Lower lobe of right lung (tissue), 2 donors: ENCODE measurements at places on chromosomes 4 and X. TPM values are rescaled to one million over a fixed set of nuclear protein-coding genes. Genes with fewer than 3 reads are reported as not detected.

- H3K4me1 ChIP-seq, result no peaks in the 10 kb centered on the region
- DNase-seq, result no peak
- H3K36me3 ChIP-seq, result no peaks in the 10 kb centered on the region
- H3K4me3 ChIP-seq, result no peak overlapping the region
- H3K27ac ChIP-seq, result no peak overlapping the region
These were observed 42.8 kb downstream of the BRWD3 start for GRCh38 chrX:80766916-80767315.

DNA sequence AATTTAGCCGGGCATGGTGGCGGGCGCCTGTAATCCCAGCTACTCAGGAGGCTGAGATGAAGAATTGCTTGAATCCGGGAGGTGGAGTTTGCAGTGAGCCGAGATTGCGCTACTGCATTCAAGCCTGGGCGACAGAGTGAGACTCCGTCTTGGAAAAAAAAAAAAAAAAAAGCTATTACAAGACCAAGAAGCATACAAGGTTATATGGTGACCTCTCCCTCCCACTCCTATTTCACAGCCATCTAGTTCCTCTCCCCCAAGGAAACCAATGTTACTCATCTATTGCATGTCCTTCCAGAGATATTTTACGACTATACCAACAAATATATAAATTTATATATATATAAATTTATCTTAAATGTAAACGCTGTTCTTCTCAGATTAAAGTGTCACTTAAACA lies 3.2 kb downstream of the SLC9A7 start:
- DNase-seq, result no peak
- no peak overlapping the region for H3K4me3 ChIP-seq
- no peaks in the 10 kb centered on the region for H3K27me3 ChIP-seq
- no peaks in the 10 kb centered on the region for H3K4me1 ChIP-seq
- H3K27ac ChIP-seq, result no peak overlapping the region

DNA sequence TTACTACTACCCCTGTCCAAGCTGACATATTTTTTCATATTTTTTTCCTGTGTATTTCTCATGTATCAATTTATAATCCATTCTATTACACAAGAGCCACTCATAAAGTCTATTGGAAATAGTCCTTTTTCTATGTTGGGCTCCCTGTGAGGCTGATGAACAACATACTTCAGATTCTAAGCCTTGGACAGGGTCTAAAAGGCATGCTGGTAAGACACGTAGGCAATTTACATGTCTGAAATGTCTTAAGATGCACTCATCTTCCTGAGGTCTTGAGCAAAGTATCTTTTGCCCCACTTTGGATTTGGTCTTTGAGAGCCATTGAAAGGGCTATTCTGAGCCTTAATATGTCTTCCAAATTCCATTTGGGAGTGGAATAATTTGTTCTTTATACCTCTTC lies 31.8 kb downstream of the OCIAD1 start:
- peaks cover 30% of the 10 kb centered on the region for H3K36me3 ChIP-seq
- no peaks in the 10 kb centered on the region for H3K4me1 ChIP-seq
- no peak for DNase-seq
- H3K27me3 ChIP-seq, result no peaks in the 10 kb centered on the region

GRCh38 chrX:26138274-26138673 lies at the start of gene MAGEB18:
Gene MAGEB18, plus strand, starts transcription at chrX:26138343. Its CDS starts 643 bp downstream, at chrX:26138986.
- DNase-seq, result no peak
- no peaks in the 10 kb centered on the region for H3K4me1 ChIP-seq
- no peaks in the 10 kb centered on the region for H3K27me3 ChIP-seq
- no peak within 1 kb of the TSS for H3K27ac ChIP-seq
- no peaks in the 10 kb centered on the region for H3K36me3 ChIP-seq

GRCh38 chr4:161252520-161253141 lies 911.2 kb downstream of the FSTL5 start:
- no peaks in the 10 kb centered on the region for H3K27me3 ChIP-seq
- H3K4me3 ChIP-seq, result no peak overlapping the region
- no peak for DNase-seq
- no peak overlapping the region for H3K27ac ChIP-seq
- H3K36me3 ChIP-seq, result no peaks in the 10 kb centered on the region

DNA sequence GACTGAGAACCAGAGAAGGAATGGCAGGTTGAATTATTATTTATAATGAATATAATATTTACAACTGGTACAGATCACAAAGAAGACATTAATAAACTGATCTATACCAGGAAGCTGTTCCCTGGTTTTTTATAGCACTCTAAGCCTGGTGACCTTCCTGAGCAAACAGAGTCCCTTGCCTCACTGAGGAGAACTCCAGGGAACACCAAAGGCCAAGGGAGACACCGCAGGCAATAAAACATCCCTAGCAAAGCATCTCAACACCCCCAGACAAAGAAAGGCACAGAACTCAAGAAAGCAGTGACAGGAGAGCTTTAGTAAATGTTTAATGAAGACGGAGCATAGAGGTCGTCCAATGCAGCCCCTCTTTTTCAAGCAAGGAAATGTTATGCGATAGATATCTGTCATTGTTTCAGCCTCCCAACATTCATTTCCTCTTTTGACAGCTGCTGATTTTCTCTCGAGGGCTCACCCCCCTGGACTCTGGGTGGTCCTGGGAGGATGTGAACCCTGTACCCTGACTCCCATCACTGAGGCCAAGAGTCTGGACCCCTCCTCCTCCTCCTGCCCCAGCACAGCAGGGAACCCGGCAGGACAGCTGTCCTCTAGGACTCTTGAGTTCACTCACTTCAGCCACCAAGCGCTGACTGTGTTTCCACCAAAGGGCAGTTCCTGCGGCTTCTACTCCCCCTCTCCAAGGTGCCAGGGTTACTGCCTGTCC lies 342.5 kb upstream of the GATB start:
- DNase-seq, result no peak
- H3K4me3 ChIP-seq, result no peak overlapping the region
- no peaks in the 10 kb centered on the region for H3K36me3 ChIP-seq
- no peak overlapping the region for H3K27ac ChIP-seq
- H3K27me3 ChIP-seq, result no peaks in the 10 kb centered on the region
- H3K4me1 ChIP-seq, result peaks cover 10% of the 10 kb centered on the region

DNA sequence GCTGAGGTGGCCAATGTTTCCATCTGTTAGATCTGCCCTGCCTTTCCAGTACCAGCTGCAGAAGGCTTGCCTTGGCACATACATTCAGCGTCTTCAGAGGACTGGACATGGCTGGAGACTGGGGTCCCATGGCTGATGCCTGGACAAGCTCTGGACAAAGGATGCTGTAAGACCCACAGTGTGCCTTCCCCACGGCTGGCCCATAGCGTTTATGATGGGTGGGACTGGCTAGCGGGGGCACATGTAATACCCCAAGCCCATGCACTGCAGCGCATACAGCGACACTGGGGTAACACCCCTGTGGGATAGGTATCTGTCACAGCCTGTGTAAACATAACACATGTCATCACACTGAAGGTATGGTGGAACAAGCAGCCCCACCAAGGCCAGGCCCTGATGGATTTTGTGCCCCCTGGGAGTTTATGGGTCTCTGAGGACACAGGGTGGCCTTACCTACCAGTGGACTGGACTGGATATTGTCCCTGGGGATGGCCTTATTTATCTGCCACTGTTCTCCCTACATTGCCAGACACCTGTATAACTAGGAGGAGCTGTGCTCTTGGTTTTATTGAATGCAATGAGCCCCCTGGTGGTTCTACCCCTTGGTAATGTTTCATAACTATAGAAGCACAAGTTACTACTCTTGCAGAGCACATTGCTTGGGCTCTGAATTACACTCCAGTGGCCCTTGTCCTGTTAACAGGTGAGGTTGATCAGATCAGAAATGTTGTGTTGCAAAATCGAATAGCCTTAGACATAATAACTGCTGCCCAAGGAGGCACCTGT lies 34.3 kb upstream of the TACR3 start:
- no peak overlapping the region for H3K27ac ChIP-seq
- H3K27me3 ChIP-seq, result no peaks in the 10 kb centered on the region
- H3K36me3 ChIP-seq, result no peaks in the 10 kb centered on the region
- DNase-seq, result no peak

DNA sequence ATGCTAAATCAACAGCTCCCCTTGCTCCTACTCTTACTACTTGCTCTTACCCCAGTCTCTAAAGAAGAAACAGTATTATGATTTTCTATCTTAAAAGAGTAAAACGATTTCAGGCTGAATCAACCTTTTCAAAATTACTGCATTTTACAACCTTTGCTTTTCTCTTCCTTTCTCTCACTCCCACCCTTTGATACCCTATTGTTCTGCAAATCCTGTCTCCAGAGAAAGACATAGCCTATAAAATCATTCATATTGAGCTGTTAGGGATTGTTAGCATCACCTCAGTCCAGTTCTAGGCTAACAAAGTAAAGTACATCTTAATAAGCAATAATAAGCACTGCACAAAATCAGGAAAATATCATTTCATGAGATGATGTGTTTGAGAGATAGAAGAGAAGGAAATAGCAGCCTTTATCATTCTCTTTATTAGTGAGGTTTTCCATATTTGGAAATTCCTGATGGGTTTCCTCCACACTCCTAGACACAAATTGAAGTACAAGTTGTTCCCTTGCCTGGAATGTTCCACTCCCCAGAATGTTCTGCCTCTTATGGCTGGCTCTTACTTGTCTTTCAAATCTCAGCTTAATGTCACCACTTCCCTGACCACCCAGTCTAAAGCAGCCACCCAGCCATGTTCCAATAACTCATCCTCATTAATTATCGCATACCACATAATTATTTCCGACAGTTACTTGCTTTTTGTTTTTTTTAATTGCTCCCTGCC lies 219.7 kb downstream of the PALLD start:
- peaks cover 23% of the 10 kb centered on the region for H3K4me1 ChIP-seq
- DNase-seq, result no peak
- no peaks in the 10 kb centered on the region for H3K27me3 ChIP-seq
- no peaks in the 10 kb centered on the region for H3K36me3 ChIP-seq
- no peak overlapping the region for H3K4me3 ChIP-seq

- no peaks in the 10 kb centered on the region for H3K36me3 ChIP-seq
- H3K27me3 ChIP-seq, result no peaks in the 10 kb centered on the region
- no peak overlapping the region for H3K27ac ChIP-seq
- no peak for DNase-seq
- peaks cover 31% of the 10 kb centered on the region for H3K4me1 ChIP-seq
- no peak overlapping the region for H3K4me3 ChIP-seq
These were observed 30.7 kb downstream of the TSC22D3 start for GRCh38 chrX:107744868-107745267.

DNA sequence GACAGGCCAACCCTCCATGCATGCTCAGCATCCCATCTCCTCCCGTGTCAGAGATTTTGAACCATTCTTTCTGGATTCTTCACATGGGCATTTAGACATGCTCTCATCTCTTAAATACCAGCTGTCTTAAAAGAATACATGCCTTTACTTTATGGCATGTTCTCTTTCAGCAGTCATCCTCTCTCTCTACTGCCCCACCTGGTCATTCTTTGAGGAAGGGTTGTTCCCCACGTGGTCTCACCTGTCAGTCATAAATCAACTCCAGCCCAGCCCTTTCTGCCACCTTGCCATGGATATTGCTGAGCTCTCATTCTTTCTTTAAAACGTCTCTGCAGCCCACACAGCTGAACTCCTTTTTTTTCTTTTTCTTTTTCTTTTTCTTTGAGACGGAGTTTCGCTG lies 111.3 kb downstream of the ARHGAP10 start:
- no peak overlapping the region for H3K4me3 ChIP-seq
- no peaks in the 10 kb centered on the region for H3K27me3 ChIP-seq

DNA sequence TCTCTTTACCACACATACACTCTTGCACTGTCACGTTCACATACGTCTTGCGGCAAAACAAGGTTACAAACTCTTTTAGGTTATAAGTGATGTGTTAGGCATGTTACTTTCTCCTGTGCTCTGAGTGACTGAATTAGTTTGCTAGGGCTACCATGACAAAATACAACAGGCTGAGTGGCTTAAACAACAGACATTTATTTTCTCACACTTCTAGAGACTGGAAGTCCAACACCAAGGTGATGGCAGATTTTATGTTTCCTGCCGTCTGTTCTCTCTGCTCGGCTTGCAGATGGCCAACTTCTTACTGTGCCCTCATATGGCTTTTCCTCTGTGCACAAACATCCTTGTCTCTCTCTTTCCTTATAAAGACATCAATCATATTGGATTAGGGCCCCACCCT lies 1224.3 kb upstream of the TENM3 start:
- H3K4me3 ChIP-seq, result no peak overlapping the region
- H3K36me3 ChIP-seq, result no peaks in the 10 kb centered on the region
- H3K27me3 ChIP-seq, result no peaks in the 10 kb centered on the region
- no peak overlapping the region for H3K27ac ChIP-seq

DNA sequence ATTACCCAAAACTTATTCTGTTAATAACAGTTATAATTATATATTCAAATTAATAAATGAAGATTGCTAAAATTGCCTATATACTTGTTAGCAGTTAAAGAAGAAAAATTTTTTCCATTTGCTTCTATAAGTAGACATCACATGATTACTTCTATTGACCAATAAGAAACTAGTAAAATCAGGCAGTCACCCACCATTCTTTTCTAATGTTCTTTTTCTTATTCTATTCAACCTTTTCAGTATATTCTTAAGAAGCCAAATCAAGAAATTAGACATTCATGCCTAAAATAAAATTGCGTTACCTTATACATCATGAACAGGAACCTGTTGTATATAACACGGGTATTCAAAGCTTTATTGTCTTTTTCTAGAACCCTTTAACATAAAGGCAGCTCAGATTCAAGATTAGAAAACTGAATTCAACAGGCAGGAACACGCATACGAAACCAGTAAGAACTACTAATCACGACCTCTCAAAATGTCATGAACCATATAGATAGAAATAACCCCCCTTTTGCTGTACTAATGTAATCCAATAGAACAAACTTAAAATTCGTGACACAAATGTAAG lies 568.1 kb upstream of the DIPK2B start:
- peak overlapping the region; percentile 84 for H3K27ac ChIP-seq
- H3K4me1 ChIP-seq, result peaks cover 24% of the 10 kb centered on the region
- H3K36me3 ChIP-seq, result no peaks in the 10 kb centered on the region
- DNase-seq, result no peak
- no peaks in the 10 kb centered on the region for H3K27me3 ChIP-seq
- H3K4me3 ChIP-seq, result peak overlapping the region; percentile 57

GRCh38 chr4:168695288-168695687 lies 198.4 kb downstream of the PALLD start:
- H3K36me3 ChIP-seq, result no peaks in the 10 kb centered on the region
- H3K4me1 ChIP-seq, result peaks cover 5% of the 10 kb centered on the region
- no peak overlapping the region for H3K4me3 ChIP-seq

DNA sequence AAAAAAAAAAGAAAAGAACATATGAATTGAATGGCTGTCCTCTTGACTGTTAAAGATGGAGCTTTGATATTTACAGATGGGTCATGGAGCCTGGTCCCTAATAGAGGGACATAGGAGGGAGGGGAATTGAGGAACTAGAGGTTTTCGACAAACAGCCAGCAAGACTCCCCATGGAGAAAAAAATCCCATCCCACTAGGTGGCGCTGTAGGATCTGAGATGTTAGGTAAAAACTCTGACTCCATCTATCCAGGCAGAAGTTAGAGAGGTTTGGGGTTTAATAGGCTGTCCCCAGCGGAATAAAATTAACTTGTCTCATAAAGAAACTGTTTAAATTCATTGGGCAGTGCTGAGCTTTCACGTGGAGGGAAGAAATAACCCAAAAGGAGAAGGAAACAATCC lies 45.9 kb downstream of the HMGB2 start:
- no peaks in the 10 kb centered on the region for H3K27me3 ChIP-seq
- DNase-seq, result no peak
- H3K27ac ChIP-seq, result no peak overlapping the region
- no peak overlapping the region for H3K4me3 ChIP-seq
- H3K4me1 ChIP-seq, result no peaks in the 10 kb centered on the region

TBC1D8B gene
- total RNA-seq, result 7.4 TPM

NRK gene
- total RNA-seq, result 0.53 TPM

CT55 gene
- not detected for total RNA-seq

CXCL3 gene
- total RNA-seq, result 12.1 TPM

CTAG1B gene
- not detected for total RNA-seq

GPRASP2 gene
- total RNA-seq, result 7.9 TPM

GIMD1 gene
- total RNA-seq, result not detected

ZNF280C gene
- total RNA-seq, result 5.6 TPM
